ENCODE measurements at places on chromosomes 7 and 10.

- DNase-seq, result no peak
Observed at GRCh38 chr10:119348516-119349240, 141.3 kb downstream of the GRK5 start.

GRCh38 chr7:1064581-1064980 is 20.2 kb downstream of the GPR146 start:
- DNase-seq, result no peak

GRCh38 chr10:78935697-78936407 is 132.9 kb upstream of the ZMIZ1 start:
- no peak for DNase-seq

DNA sequence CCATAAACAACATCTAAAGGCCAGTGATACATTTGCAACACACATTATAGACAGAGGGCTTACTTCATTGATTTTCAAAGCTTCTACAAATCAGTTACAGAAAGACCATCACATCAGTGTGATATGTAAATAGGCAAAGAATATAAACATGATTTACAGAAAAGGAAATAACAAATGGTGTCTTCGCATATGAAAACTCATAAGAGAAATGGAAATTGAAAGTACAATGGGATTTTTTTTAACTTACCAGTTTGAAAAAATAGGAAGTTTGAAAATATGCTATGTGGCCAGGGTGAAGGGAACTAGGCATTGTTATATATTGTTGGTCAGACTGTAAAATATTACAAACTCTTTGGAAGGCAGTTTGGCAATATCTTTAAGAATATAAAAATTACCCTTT is 27.3 kb downstream of the SEC23IP start:
- no peak for DNase-seq

DNA sequence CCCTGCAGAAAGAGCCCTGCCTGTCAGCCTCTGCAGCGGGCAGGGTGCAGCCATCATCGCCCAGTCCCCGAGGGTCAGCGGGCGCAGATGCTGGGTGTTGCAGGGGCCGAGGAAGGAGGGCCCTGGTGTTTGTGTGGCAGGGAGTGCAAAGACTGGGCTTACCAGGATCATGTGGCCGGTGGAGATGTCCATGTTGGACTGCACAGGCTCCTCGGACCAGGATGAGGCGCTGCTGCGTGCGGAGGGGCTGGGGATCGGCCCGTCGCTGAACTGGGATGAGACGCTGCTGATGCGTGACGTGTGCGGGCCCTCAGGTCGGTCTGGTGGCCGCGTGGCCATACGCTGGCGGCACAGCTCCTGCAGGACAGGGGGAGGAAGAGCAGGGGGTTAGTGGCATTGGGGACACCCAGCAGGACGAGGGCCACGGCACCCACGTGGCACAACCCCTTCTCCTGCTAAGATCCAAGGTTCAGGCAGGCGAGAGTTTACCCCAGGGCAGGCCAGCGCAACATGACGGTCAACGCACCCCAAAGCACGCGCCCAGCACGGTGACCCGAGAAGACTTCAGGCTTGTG is 319.5 kb downstream of the DNAJB6 start:
- no peak for DNase-seq

DNA sequence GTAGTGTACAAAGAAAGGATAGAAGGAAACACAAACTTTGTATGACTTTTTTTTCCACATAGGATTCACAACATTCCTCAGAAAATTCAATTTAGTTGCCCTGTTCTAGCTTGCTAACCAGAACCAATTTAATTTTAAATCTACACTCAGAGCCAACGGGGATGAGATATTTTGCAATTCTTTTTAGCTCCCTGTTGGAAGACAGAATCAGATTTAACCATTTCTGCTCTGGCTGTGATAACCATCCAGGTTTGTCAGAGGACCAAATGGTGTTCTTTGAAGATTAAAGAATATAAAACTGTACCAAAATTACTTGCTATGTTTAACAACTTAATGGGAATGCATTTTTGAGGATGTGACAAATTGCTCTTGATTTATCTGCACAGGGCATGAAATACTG is 319.7 kb downstream of the HPSE2 start:
- DNase-seq, result no peak

GRCh38 chr10:33939892-33940291 is 605.4 kb upstream of the NRP1 start:
- no peak for DNase-seq

GRCh38 chr10:104574838-104575237 is 66.3 kb upstream of the SORCS3 start:
- DNase-seq, result no peak

DNA sequence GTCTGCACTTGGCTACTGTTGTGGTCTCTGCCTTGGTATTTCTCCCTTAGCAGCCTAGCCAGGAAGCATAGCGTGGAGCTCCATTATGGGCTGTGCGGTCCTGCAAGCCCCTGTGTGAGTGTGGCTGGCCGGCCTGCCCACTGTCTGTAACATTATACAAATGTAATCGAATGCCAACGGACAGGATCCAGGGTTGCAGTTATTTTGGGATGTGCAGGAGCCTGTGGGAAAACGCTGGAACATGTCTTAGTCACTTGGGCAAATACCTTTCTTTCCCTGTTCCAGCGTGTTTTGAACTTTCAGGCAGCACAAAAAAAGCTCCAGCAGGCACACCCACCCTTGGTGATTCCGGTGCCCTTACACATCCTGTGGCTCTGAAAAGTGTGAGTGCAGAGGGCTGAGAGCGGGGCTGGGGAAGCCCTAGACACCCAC is 29.5 kb downstream of the BAG3 start:
- DNase-seq, result no peak

DNA sequence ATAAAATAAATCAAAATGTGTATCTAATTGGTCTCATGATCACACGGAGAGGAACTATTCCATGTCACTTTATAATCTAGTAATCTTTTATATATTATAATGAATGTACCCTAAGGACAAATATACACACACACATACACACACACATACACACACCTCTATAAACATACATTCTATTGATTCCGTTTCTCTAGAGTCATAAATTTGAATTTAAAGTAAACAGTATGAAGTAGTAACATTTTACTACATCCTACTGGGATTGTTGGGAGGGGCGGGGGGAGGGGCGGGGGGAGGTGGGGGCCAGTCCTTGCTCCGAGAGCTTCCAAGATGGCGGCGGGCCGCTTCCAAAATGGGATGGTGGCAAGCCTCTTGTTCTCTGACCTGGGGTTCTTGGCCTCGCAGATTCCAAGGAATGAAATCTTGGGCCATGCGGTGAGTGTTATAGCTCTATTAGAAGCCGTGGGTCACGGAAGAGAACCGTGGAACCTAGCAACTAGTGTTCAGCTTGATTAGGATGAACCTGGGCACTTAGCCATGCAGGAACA is 143.2 kb downstream of the REEP3 start:
- no peak for DNase-seq

DNA sequence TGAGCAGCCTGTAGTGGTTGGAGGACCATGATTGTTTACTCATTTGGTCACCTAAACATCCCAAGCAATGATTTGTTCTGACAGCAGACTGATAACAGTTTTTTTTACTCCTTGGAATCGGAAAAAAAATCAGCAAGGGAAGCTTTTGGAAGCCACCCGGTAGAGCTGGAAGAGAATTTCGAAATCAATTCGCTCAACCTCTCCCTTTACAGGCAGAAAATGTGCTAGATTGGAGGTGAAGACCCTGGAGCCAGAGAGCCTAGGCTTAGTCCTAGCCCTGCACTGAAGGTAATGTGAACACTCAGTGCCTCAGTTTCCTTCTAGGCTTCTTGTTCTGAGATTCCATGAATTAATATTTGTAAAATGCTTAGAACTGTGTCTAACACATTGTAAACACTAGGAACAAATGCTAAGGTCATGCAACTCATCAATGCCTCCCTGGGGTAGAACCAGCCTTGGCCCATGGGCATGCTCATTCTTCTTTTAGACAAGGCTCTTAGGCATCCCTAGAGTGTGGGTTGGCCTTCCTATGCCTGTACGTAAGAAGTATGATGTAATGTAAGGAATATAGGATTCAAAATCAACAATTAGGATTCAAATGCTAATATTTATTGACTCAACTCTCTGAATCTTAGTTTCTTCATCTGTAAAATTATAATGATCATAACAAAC is 52.7 kb downstream of the MET start:
- DNase-seq, result no peak

DNA sequence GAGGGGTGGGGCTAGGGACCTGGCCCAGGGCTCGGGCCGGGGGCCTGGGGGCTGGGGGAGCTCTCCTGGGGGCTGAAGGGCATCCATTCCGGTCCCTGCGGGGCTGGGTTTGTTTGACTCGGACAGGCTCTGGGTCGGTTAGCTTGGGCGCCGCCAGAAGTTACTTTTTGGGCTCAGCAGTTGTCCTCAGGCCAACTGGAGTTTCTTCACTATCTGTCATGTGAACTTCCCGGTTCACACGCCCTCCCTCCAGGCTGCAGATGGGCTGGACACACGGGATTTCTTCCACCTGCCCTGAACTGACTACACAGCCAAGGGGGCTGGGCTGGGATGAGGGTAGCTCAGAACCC is 3.8 kb downstream of the SLC4A2 start:
- DNase-seq, result no peak

- DNase-seq, result no peak
Observed at GRCh38 chr10:121559326-121560026, 38.8 kb downstream of the FGFR2 start.

DNA sequence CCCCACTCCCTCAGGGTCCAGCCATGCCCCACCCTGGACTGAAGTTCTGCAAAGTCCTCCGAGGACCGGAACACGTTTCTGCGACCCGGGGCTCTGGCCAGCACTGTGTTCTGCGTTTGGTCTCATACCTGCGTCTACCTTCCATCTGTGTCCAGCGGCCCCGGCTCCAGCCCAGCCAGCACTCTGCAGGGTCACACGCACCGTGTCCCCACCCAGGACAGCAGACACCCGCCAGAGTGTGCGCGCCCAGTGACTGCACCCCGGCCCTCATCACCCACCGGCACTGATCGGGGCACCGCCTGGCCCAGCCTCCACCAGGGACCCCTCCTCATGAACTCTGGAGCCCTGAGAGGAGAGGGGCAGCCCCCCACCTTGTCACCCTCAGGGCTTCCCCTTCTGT is 20.3 kb downstream of the SLC29A4 start:
- DNase-seq, result no peak

DNA sequence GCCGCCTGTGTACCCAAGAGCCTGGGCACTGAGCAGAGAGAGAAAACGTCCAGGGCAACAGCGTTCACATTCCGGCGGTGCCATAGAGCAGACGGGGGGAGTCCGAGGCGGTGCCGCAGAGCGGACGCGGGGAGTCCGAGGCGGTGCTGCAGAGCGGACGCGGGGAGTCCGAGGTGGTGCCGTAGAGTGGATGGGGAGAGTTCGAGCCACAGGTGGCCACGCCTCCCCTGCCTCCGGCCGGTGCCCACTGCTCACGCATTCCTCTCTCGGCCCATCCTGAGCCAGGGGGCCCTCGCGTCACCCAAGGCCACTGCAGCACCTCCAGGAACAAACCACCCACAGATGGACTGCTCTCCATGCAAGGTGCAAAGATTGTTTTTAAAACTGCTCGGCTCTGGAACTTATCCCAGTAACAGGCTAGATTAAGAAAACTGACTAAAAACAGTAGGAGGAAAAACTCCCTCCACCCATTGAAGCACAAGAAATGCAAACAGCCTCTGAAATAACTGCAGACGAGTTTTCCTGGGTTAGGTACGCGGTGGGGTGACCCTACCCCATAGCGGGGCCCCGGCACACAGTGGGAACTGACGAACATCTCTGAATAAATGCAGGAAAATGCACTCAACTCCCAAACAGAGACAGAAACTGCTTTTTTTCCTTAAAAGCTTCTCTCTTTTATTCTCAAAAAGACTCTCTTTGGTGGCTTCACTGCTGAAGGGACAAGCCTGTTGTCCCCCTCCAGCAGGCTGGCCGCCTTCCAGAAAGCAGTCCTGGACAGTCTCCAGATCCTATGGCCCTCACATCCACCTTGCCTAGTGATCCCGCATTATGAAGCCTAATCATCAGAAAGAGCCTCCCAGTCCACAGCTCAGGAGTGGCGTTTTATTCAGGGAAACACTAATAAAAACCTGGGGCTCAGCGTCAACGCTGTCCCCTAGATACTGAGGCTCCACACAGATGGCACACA is 55.9 kb downstream of the DIP2C start:
- no peak for DNase-seq

DNA sequence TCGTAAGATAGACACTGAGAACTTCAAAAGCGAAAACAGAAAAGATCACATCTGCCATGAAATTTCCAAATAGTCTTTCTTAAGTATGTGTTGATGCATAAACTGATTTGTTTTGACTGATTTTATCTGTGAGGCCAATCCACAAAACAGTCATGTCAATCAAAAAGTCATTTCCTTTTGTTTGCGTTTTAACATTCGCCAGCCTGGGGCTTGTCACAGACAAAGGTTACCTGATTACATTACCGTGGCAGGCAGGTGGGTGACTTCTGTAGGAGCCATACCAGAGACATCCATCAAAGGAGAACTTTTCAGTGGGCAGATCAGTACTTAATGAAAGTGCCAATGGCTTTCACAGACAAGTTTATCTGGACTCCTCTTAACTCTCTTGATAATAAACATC is 45.5 kb upstream of the BET1 start:
- no peak for DNase-seq

- no peak for DNase-seq
Observed at GRCh38 chr7:77200542-77200941, 923 bp upstream of the FGL2 start.

- DNase-seq, result no peak
Observed at GRCh38 chr10:33286157-33286934, 48.1 kb downstream of the NRP1 start.

- DNase-seq, result no peak
Observed at GRCh38 chr10:124158592-124158991, 65.2 kb upstream of the CHST15 start.

- DNase-seq, result no peak
Observed at GRCh38 chr10:42872865-42873435, 90.4 kb downstream of the BMS1 start.

DNA sequence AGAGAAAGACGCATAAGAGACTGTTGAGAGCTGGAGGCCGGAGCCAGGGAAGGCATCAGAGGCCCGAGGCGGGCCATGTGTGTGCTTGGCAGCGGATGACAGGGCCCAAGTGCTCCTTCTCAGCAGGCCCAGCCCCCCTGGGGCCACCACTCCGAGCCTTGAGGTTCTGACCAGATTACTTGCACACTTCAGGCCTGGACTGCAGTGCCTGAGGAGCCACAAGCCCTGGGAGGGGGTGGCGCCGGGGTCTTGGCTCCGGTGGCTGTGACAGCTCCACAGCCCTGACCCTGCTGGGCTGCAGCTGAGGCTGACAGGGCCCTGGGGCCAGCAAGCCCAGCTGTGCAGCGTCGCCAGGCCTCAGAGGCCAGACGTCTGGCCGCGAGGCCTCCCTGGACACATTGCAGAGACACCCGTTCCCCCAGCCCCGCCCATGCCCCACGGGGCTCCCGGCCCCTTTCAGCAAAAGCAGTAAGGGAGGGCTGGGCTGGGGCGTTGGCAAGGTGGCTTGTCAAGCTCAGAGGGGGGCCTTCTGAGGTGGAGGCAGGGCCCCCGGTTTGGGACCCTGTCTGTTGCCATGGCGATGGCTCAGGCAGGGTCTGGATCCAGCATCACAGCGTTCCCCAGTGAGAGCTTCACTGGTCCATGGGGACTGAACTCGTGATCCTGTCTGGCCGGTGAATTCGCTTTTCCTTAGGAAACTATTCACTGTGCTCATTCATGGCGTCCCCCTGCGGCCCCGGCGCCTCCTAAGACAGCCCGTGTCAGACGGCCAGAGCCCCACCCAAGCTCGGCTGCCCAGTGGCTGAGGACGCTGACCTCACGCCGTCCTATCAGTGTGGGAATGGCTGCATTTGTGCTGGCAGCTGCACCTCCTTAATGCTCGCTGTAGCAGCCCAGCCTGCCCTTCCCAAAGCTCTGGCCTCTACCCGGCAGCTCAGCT is 5.7 kb downstream of the ELN start:
- no peak for DNase-seq

Measured in stimulated activated CD8-positive, alpha-beta memory T cell treated with anti-CD3 and anti-CD28 coated beads, Interleukin-7, amount 100 ng/mL, for 1 hour (primary cell).